ENCODE measurements at places on chromosomes 2 and 18. TPM values are rescaled to one million over a fixed set of nuclear protein-coding genes. Genes with fewer than 3 reads are reported as not detected.

The ASAP2 gene
- 66.8 TPM for total RNA-seq

The WIPF1 gene
- total RNA-seq: 1.3 TPM

The PLGLB2 gene
- 1.9 TPM for total RNA-seq

The ACAA2 gene
- 37.7 TPM for total RNA-seq

The DOCK10 gene
- total RNA-seq: 33.6 TPM

The IL36G gene
- total RNA-seq: not detected

DNA sequence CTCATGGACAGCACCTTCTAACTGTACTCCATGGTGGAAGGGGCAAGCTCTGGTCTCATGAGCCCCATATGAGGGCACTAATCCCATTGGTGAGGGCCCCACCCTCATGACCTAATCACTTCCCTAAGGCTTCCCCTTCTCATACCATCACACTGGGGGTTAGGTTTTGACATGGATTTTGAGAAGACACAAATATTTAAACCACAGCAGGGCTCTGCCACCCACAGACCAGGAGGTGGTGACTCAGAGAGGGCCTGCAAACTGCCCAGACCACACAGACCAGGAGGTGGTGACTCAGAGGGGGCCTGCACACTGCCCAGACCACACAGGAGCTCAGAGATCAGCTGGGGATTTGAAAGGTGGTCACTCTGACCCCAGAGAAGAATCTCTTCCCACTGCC lies 222.0 kb downstream of the KLHL29 start:
- no peak for DNase-seq

- DNase-seq: no peak
Measured at GRCh38 chr2:121164042-121164441, 121.0 kb downstream of the TFCP2L1 start.

GRCh38 chr2:211930331-211930730 lies 608.3 kb downstream of the ERBB4 start:
- DNase-seq: no peak

DNA sequence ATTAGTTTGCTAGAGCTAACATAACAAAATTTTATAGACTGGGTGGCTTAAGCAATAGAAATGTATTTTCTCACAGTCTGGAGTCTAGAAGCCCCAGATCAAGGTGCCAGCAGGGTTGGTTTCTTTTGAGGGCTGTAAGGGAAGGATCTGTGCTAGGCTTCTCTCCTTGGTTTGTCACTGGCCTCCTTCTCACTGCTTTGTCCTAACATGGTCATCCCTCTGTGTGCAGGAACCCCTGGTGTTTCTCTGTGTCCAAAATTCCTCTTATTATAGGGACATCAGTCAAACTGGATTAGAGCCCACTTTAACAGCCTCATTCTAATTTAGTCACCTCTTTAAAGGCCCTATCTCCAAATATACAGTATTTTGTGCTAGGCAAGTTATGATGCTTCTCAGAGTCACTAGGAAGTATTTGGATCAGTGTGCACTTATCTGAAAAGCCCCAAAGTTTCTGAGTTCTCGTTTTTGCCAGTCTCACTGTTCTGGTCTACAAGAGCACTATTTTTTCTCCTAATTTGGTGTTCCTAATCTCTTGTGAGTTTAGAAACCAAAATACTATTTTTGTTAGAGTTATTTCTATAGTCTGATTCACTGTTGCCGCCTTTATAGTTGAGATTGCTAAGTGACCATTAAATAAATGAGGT lies 29.0 kb downstream of the ZC3H6 start:
- DNase-seq: no peak

DNA sequence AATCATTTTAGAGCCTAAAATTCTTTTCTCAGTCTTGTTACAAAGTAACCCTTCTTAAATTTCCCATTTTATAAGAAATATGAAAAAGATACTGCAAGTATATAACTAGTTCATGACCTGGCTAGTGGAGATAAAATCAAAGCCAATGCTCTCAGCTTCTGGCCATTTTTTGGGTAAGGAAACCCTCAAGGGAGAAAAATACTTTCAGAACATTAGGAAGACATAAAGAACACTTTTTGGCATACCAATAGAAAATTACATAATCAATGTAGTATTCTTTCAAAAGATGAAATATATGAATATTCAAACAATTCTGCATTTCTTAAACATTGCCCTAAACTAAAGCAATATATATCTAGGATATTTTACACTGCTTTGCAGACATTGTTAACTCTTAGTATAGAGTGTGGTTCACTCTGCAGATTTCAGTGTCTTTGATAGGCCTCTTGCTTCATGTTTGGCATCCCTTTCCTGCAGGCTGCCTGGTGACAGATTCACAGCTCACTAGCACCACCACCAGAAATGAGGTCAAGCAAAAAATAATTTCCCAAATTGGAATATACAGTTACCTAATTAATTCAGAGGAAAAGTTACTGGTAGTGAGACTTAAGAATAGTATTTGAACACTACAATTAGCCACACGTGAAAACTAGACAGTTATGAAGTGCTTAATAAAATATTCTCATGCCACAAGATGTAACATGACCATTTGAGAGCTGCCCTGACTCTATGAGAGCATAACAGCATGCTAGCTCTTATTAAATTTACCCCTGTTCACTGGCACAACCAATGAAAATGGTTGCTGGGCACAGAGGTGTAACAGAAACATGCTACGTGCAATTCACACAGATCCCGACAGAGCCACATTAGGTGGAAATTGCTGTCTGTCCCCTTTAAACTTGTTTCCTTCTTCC lies 36.0 kb downstream of the PAIP2B start:
- no peak for DNase-seq

- peak; percentile 39 for DNase-seq
Measured at GRCh38 chr2:232292395-232293154, 86.0 kb upstream of the ALPP start.

DNA sequence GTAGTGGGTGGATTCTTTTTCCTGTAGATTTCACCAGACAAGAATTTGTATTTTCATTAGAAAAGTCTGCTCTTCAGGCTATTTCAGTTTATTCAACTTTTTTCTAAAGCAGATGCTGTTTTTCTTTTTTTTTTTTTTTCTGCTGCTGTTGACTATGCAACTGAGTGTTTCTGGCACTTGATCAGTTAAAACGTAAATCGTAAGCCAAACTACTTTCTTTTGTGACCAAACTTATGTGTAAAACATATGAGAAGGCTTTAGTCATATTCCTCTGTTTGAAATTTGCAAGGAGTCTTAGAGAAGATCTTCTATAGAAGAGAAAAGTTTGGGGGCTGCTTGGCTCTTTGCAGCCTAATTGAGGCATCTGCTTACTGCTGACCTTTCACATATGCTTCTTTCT lies 170.1 kb downstream of the PARD3B start:
- DNase-seq: no peak

DNA sequence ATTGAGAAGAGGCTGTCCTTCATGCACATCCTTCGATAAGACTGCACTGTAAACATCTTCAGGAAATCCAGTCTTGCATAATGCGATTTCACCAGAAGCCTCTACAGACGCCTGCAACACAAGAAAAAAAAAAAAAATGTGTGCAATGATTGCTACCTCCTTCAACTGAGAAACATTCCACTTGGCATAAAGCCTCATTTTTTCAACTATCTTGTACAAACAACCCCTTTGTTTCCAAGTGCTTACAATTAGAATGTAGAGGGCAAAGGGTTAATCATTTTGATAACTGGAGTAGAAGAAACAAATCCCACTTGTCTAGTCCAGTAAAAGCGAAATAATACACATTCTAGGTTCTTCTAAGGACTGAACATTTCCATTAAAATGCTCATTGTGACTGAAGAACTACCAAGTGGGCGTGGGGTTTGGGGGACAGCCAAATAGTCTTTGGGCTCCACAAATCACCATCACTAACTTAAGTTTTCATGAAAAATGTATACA lies 29.2 kb downstream of the CDH2 start:
- no peak for DNase-seq

- DNase-seq: peak; percentile 56
Measured at GRCh38 chr2:236642584-236643291, 73.1 kb downstream of the ACKR3 start.

- DNase-seq: no peak
Measured at GRCh38 chr2:126888046-126888445, 10.6 kb upstream of the TEX51 start.

DNA sequence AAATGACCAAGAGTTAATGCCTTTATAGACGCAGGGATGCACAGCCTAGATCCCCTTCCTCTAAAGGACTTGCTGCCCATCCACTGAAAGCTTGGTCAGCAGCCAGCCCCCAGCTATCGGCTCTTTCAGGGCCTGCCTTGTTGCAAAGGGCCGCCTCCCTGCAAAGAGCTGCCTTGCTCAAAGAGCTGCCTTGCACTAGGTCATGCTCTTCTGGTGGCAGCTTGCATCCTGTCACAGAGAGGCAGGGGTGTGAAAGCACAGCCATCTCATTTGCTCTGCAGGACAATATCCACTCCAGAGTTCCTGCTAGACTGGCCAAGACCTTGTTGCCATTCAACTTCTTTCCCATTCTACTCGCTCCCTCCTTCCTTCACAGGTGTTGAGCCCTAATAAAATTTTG lies 137.1 kb downstream of the MCFD2 start:
- DNase-seq: no peak

All from PC-9 (cell line).